Esophagus squamous epithelium (tissue), 5 donors: ENCODE measurements at places on chromosomes 11 and 22.
A peak's percentile ranks its signal among the peaks of the same experiment; 100 is the strongest.

DNA sequence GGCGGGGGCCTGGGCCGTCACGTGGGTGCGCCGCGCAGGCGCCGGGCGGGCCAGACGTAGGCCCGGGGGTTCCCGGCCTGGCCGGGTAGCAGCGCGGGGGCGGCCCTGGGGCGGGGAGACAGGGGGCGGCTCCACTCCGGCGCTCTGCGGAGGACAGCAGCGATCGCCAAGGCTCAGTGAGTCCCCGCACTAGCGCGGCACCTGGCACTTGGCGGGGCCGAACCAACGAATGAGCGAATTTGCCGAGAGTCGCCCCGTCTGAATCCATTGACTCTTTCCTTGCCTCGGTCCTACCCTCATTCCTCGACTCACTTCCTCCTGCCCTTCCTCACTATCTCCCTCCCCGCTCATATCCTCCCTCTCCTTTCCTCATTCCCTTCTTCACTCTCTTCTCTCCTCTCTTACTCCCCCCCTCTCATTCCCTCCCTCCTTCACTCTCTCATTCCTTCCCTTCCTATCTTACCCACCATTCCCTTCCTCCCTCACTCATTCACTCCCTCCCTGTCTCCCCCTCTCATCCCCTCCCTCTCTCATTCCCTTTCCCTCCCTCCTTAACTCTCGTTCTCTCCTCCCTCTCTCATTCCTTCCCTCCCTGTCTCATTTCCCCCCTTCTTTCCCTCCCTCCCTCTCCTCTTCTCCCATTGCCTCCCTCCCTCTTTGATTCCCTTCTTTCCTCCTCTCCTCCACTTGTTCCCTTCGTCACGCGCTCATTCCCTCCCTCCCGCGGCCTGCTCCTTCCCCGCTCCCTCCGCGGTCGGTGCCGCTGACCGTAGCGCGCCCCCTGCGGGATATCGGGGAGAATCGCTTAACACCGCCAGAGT, 476 bp upstream of the KLHL22 start:
- peak; percentile 18 for DNase-seq

DNA sequence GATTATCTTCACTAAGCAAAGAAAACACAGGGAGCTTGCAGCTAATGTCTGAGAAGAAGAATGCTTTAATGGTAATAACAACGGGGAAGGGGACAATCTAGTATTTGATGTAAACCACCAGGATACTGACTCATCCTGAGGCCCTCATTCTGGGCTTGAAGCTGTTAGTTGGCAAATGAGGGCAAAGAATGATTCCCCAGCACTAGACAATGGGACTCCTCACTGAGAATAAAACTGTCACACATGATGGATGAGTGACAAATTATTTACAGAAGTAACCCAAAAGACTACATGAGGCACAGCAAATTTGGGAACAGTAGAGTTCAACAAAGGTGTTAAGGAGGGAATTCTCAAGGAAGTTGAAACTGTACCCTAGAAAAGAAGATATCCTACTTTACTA, 76.3 kb downstream of the FAM168A start:
- DNase-seq, result no peak

GRCh38 chr22:31019191-31019930, 50.3 kb downstream of the TUG1 start:
- no peak for DNase-seq

- no peak for DNase-seq
Measured at GRCh38 chr11:125433454-125434121, 62.5 kb downstream of the FEZ1 start.

- no peak for DNase-seq
Measured at GRCh38 chr11:102573851-102574250, 43.3 kb upstream of the MMP7 start.

GRCh38 chr11:18526130-18526520, 617 bp downstream of the TSG101 start:
- no peak for DNase-seq

DNA sequence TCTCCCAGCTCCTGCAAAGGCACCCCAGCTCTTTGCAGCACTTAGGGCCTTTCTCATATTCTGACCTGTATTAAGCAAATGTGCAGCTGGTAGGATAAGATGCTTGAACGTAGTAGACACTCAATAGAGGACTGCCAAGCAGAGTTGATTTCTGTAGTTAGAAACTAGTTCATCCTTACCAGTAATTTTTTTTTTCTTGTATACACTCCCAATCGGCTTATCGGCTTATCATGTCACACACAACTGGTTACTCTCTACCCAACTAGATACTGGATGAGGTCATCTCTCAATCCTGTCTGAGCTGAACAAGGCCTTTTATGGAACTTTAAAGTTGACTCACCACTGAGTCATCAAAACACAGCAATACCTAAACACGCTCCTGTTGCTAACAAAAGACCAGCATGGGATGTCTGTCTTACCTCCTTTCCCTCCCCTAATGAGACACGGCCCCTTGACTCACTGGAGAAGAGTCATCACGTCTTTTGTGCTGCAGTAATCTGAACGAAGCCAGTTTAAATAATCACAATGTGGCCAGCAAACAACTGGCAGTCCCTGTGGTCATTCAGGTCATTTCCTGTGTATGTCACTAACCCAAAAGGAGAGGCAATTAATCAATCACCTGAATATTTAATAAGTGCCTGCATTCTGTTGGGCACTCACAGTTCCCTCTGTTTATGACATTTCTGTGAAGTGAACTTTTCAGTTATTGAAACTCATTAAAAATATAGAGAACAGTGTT, 7.5 kb upstream of the WEE1 start:
- no peak for DNase-seq

- DNase-seq, result no peak
Measured at GRCh38 chr11:69253028-69253427, 40.9 kb upstream of the MYEOV start.

DNA sequence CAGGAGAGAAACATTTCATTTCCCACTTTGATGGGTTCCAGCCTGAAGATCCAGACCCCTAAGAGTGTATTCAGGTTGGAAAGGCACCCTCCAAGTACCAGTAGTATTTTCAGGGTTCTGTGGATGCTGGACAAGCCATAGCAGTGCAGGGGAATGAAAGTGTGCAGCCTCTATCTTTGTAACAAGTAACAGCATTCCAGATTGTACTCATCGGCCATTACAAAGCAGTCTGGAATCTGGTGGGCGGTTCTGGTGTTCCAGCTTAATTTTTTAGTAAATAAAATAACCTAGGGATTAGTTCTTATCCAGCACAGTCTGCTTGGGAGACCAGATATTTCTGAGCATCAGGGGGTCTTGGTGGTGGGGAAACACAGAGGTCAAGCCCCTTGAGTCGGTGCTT, 22.6 kb downstream of the APLNR start:
- DNase-seq, result no peak

GRCh38 chr11:9802291-9802861, 138.5 kb downstream of the SWAP70 start:
- DNase-seq, result no peak

GRCh38 chr11:97937501-97937900, 1083.2 kb upstream of the CNTN5 start:
- no peak for DNase-seq

DNA sequence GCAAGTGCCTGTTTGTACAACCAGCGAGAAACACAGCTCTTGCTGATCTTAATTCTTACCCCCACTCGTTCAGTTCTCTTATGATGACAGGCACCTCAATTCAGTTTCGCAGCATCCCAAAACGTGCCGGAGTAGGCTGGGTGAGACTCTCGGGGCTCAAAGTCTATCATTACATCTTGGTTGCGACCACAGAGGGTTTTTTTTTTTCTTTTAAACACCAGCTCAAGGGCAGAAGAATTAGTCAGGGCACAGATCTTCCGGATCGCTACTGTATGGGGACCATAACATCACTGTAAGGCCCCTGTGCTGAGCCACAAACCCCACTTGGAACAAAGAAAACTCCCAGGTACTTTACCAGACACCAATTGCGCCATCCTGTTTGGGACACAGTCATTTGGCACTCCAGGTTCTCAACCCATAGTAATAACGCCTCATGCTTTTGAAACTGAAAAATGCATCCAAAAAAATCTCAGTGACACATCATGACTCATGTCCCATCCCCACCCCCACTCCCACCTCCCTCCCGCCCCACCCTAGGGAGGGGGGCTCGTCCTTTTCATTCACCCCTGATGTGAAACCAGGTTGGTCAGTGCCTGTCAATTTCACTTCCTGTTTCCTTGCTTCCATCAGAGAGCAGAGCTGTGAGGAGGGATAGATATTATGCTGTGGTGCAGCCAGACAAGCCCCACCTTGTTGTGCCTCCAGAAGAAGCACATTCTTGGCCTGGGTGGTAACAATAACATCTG, 41.0 kb upstream of the CD5 start:
- no peak for DNase-seq

GRCh38 chr22:48175721-48176120, 1413.3 kb downstream of the TBC1D22A start:
- DNase-seq, result no peak

- DNase-seq, result peak; percentile 46
Measured at GRCh38 chr11:45805305-45806071, 539 bp downstream of the SLC35C1 start.

- DNase-seq, result no peak
Measured at GRCh38 chr22:40407831-40408717, 37.7 kb downstream of the SGSM3 start.

DNA sequence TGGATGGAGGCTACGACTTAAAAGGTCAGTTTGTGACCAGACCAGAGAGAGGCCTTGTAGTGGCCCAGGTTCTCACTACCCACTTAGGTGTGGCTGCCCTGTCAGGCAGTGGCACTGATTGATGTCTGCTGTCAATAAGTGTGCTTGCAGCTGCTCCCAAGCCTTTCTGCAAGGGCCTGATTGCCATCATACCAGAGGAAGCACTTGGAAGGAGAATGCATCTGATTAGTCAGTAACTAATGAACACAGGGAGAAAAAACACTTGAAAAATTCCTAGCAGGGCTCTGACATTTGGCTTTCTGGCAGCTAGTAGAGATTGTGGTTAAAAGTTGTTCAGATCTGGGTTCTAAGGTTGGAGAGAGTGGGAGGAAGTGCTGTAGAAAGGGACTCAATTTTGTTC, 107.5 kb downstream of the NAV2 start:
- no peak for DNase-seq

- no peak for DNase-seq
Measured at GRCh38 chr11:134821422-134821821, 409.4 kb upstream of the B3GAT1 start.

GRCh38 chr11:112526699-112527416, 266.2 kb upstream of the PLET1 start:
- DNase-seq, result no peak

- no peak for DNase-seq
Measured at GRCh38 chr22:20865331-20865730, 6.5 kb downstream of the SNAP29 start.
